ENCODE measurements at places on chromosomes 16 and 17.

- DNase-seq = no peak
Observed at GRCh38 chr16:89123831-89124100, 30.1 kb downstream of the ACSF3 start.

DNA sequence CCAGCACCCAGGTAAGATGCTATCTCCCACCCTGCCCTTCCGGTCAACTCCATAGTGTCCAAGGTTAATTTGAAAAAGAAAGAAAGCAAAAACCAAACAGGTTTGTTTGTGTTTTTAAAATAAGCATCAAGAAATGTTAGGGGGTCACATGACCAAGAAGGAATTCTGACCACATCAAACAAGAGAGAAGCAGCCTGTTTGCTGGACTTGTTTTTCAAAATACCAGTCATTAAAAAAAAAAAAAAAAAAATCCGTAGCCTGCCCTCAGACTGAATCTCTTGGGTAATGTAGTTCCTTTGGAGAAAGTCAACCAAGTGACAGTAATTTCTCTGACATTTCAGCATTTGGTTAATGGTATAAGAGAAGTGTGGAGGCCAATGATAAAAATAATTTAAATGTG, 38.4 kb downstream of the HNF1B start:
- no peak for DNase-seq

- no peak for DNase-seq
Observed at GRCh38 chr16:25855818-25856217, 164.1 kb downstream of the HS3ST4 start.

DNA sequence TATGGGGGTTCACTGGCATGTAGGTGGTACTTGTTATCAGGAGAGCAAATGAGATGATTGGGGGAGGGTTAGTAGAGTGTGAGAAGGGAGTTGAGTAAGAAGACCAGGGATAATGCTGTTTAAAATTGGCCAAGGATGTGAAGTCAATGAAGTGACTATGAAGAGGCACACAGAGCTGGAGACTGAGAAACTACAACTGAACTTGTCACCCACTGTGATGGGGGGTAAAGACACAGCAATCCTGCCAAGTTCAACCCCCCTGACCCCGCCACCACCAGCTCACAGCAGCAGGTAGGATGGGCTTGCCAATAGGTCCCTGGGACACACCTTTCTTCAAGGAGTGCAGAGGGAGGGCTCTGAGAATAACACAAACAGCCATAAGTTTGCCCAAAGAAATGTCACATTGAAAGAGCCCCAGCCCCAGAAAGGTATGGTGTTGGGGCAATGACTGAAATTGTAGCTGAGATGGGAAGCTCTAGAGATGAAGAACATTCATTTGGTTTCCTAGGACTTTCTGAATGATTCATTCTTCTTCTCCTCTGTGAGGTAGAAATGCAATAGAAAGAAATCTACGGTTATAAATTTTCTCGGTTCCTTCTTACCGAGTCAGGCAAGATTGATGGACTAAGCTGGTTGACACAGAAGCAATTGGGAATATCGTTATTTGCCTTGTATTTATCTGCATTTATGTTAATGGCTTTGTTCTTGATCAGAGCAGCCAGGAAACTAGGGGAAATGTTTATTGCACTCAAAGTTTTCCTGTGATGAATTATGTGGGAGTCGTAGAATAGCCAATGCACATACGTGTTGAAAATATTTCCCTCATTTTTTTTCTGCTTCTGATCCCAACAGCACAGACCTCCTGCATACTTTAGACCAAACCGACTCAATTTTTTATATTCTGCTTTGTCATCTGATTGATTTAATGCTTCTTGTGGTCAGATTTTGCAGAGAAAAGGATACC, 595.2 kb upstream of the CDH11 start:
- no peak for DNase-seq

- no peak for DNase-seq
Observed at GRCh38 chr17:77459018-77459755, 318.4 kb downstream of the SEC14L1 start.

GRCh38 chr16:17177242-17177958, 293.4 kb downstream of the XYLT1 start:
- DNase-seq = no peak

DNA sequence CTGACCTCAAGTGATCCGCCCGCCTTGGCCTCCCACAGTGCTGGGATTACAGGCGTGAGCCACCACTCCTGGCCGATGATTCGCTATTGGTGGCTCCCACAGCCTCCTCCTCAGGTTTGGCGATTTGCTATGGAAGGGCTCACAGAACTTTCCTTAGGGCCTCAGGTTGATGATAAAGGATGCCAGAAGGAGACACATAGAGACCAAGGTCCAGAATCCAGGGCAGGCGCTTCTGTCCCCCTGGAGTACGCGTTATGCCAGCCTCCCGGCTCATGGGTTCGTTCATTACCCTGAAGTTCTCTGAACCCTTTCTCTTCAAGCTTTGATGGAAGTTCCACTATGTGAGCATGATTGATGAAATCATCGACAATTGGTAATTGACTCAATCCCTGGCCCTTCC, 19.9 kb downstream of the LGALS3BP start:
- no peak for DNase-seq

GRCh38 chr16:89001117-89002027, 24.4 kb upstream of the CBFA2T3 start:
- no peak for DNase-seq

GRCh38 chr16:6857575-6857974, 475.1 kb upstream of the RBFOX1 start:
- DNase-seq = no peak

GRCh38 chr17:28888832-28889231, 8.7 kb downstream of the FLOT2 start:
- no peak for DNase-seq

DNA sequence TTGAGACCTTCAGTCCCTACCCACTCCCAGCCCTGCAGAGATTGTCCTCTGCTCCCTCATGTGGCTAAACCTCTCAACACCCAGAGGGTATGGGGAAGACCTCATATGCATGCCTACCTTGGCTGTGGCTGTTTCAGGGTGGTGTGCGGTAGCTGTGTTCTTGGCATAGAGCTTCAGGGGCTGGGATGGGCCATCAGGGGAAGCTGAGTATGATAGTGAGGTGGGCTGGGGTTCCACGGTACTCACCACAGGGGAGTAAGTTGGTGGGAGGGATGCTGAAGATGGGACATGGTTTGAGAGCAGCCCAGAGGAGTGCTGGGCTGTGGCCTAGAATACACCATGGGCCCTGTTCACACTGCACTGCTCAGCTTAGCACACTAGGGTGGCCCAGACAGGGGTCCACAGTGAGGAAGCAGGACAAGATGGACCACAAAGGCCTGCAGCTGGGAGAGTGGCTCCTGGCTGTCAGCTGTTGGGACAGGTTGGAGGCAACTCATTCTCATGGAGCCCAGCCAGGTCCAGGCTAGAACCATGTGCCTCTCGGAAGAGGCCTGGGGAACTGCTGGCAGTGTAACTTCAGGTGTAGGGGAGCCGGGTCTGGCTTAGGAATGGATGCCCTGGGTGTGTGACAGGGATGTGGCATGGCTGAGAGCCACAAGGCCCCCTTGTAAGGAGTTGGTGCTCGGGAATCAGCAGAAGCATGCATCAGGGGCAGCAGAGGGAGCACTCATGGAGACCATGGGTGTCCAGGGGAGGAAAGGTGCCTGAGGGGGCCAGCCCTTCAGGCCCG, 3.1 kb downstream of the MFAP4 start:
- DNase-seq = no peak

GRCh38 chr16:27748868-27749546, 199.1 kb downstream of the KATNIP start:
- DNase-seq = peak; percentile 70

- DNase-seq = no peak
Observed at GRCh38 chr16:1895949-1896675, 22.1 kb downstream of the HS3ST6 start.

DNA sequence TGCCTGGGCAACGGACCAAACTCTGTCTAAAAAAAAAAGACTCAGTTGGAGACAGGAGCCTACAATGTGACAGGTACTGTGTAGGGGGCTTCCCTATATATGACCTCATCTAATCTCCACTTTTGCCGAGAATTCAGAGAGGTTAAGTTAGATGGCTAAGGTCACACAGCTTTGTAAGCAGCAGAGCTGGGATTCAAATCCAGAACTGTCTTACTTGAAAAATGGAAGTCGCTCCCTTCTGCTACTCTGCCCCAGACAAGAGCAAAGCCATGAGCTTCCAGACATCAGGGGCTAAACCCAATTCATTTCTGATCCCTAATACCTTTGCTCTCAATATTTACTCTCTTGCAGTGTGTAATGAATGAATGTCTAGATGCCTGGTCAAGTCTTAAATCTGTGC, 41.5 kb upstream of the ABCC12 start:
- no peak for DNase-seq

- DNase-seq = peak; percentile 45
Observed at GRCh38 chr17:47267354-47267828, 13.8 kb downstream of the ITGB3 start.

- DNase-seq = no peak
Observed at GRCh38 chr17:11554042-11554441, 44.2 kb upstream of the DNAH9 start.

- peak; percentile 55 for DNase-seq
Observed at GRCh38 chr17:81002409-81003361, 11.0 kb downstream of the CHMP6 start.

- DNase-seq = no peak
Observed at GRCh38 chr17:1294157-1294717, 14.8 kb downstream of the TRARG1 start.

GRCh38 chr17:45326626-45327025, 9.8 kb upstream of the MAP3K14 start:
- DNase-seq = no peak

GRCh38 chr16:79772784-79773183, 172.2 kb upstream of the MAF start:
- DNase-seq = no peak

- DNase-seq = no peak
Observed at GRCh38 chr17:1643293-1643998, 2.1 kb downstream of the SCARF1 start.

GRCh38 chr16:81487301-81487720, 42.7 kb downstream of the CMIP start:
- DNase-seq = no peak

- DNase-seq = no peak
Observed at GRCh38 chr16:87047221-87048037, 269.8 kb downstream of the C16orf95 start.

GRCh38 chr17:50424246-50424995, 1.6 kb upstream of the ACSF2 start:
- no peak for DNase-seq

DNA sequence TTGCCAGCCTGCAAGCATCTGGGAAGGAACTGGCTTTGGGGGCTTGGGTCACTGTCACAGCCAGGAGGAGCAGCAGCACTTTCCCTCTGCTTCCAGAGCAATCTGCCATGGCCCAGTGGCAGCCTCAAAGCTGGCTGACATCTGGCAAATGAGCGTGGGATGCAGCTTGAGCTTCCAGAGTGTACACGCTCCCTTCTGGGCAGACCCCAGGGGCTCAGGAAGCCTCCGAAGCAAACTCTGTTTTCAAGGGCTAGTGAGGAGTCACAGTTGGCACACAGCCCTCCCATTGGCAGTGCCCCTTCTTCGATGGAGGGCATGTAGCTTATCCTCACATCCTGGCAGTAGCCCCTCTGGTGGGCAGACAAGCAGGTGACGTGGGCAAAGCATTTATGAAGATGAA, 249.6 kb downstream of the ENGASE start:
- DNase-seq = no peak

DNA sequence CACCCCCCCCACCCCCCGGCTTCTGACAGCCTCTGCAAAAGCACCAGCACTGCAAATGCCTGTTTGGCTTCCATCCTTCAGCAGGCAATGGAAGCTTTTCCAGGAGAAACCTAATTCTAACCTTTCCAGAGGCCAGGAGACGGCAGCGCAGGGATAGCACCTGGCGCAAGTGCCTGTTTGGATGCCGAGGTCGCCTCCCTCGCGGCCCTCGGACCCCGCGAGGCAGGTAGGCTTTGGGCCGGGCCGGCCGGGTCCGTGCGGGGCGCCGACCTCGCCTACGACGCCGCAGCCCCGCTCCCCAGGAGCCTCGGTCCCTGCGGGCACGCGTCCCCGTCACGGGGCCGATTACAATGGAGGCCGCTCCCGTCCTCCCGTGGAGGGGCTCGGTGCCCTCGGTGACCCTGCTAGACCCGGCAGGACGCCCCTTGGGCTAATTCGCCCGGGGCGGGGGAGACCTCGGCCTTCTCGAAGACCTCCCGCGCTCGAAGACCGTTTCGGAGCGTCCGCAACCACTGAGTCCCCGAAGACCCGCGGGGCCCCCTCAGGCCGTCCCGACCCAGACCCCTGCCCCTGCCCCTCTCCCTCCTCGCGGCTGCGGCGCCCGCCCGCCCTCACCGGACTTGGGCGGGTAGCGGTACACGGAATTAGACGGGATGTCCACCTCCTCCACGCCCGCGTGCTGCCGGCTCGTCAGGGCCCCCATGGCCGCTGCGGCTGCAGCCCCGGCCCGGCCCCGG, 587 bp downstream of the RNF157 start:
- no peak for DNase-seq

DNA sequence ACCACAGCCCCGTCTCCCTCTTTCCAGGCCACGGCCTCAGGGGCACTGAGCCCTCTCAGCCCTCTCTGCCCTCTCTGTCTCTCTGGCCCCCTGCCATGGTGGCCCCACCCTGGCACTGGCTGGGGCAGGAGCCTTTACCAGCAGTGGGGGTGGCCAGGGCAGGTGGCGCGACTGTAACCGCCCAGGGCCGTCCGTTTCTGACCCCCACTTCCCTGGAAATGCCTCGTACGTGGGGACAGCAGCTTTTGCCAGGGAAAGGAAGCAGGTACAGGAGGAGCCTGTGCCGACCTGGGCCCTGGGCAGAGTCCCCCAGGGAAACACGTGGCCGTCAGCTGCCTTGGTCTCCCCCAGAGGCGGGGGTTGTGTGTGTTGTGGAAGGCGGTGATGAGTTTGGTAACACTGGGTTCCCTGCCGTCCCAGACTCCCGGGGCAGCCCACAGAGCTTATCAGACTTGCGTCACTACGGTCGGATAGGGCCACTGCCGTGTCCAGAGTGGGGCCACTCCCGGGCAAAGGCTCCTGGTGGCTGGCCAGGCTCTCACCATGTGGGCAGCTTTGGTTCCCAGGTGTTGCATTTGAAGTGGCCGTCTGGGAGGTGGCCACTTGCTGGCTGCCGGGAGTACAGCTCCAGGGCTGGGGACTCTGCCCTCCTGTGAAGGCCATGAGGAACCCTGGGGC, 249.3 kb upstream of the CIBAR2 start:
- DNase-seq = no peak

Data from fibroblast of the conjunctiva (primary cell).